Stimulated activated CD4-positive, alpha-beta T cell treated with anti-CD3 and anti-CD28 coated beads, Interleukin-2, amount 100 ng/mL, for 24 hours (primary cell): ENCODE measurements at places on chromosomes 5 and 9.

GRCh38 chr9:14501366-14501765 lies 187.4 kb upstream of the NFIB start:
- no peak for DNase-seq

DNA sequence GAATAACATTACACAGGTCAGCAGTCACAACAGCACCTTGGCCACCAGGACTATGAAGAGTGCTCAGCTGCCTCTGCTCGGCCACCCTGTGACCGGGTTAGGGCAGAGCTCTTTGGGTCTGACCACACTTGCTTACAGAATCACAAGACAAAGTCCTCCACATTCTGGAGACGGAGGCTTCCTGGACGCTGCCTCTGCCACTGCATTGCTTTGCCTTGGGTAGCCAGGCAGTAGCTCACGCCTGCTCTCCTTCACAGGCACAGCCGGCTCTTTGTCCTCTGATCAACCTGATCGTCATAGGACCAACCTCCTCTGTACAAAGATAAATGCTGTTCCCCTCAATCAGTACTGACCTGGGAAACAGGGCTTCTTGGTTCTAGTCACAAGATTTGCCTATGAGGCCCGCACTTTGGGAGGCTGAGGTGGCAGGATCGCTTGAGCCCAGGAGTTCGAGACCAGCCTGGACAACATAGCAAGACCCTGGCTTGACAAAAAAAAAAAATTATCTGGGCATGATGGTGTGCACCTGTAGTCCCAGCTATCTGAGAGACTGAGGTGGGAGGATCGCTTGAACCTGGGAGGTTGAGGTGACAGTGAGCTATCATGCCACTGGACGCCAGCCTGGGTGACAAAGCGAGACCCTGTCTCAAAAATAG lies 128.4 kb upstream of the IER5L start:
- peak; percentile 9 for DNase-seq

DNA sequence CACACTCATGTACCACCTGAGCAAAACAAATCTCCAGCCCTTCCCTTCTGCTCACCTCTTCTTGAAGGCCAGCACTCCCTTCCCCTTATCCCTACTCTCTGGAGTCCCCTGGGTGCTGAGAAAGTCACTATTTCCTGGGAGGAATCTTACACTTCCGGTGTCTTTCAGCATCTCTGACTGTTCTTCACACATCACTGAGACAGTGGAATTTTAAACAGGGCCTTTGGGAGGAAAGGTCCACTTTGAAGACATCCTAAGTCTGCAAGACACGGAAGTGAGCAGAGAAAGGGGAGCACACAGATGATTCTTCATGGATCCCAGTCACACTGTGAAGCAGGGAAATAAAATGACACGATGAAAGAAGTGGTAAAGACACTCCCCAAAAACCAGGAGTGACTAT lies 25.6 kb downstream of the FRMD3 start:
- DNase-seq, result no peak

GRCh38 chr9:83024506-83025125 lies 38.3 kb downstream of the RASEF start:
- no peak for DNase-seq

- DNase-seq, result no peak
Measured at GRCh38 chr9:4084435-4084818, 215.4 kb downstream of the GLIS3 start.

- DNase-seq, result no peak
Measured at GRCh38 chr9:38228331-38229103, 159.5 kb upstream of the SHB start.

DNA sequence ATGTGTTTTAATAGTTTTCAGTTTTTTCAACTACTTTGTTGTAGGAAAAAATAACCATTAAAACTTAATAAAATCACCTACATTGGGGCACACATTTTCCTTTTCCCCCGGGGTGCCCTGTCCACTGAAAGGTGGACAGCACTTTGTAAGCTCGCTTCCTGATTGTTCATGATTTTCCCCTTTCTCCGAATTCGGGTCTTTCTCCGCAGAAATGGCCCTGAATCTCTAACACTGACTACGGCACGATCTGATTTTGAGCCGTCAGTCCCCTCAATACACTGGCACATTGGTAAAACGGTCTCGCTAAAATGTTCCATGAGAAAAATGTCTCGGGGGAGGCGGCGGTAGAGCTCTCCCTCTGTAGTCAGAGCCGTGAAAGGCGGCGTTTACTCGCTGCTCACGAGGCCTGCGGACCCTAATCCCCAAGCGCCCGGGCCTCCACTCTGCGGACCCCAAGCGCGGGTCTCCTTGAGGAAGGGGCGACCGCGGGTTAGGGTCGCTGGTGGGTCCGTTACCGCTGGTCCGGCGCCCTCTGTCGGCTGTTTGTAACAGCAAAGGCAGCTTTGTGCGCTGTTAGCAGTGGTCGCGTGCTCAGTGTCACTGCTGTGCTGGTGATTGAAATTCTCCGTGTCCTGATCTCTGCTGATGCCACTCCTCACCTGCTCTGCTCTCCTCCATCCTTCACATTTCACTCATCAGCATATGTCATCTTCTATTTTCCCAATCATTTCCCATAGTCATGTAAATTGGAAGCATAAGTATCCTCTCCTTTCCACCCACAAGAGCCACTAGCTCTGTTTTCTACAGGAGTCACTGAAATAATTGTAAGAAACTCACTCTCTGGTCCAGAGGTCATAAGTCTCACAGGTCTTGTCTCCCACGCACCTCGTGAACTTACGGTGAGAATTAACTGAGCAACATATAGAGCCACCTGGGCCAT lies 10.8 kb upstream of the IFNA2 start:
- peak; percentile 72 for DNase-seq

GRCh38 chr5:73093943-73094342 lies 26.4 kb upstream of the TMEM171 start:
- no peak for DNase-seq

GRCh38 chr5:88736494-88736893 lies 146.5 kb downstream of the MEF2C start:
- DNase-seq, result no peak

GRCh38 chr9:21110708-21111576 lies 30.7 kb downstream of the IFNW1 start:
- no peak for DNase-seq

GRCh38 chr9:35357116-35357515 lies 132.8 kb upstream of the RUSC2 start:
- no peak for DNase-seq

GRCh38 chr9:73023025-73023541 lies 70.2 kb upstream of the ALDH1A1 start:
- DNase-seq, result peak; percentile 43

GRCh38 chr5:34790069-34790468 lies 48.9 kb upstream of the TTC23L start:
- DNase-seq, result no peak

GRCh38 chr9:112180387-112180881 lies 5.3 kb upstream of the SUSD1 start:
- DNase-seq, result peak; percentile 55

DNA sequence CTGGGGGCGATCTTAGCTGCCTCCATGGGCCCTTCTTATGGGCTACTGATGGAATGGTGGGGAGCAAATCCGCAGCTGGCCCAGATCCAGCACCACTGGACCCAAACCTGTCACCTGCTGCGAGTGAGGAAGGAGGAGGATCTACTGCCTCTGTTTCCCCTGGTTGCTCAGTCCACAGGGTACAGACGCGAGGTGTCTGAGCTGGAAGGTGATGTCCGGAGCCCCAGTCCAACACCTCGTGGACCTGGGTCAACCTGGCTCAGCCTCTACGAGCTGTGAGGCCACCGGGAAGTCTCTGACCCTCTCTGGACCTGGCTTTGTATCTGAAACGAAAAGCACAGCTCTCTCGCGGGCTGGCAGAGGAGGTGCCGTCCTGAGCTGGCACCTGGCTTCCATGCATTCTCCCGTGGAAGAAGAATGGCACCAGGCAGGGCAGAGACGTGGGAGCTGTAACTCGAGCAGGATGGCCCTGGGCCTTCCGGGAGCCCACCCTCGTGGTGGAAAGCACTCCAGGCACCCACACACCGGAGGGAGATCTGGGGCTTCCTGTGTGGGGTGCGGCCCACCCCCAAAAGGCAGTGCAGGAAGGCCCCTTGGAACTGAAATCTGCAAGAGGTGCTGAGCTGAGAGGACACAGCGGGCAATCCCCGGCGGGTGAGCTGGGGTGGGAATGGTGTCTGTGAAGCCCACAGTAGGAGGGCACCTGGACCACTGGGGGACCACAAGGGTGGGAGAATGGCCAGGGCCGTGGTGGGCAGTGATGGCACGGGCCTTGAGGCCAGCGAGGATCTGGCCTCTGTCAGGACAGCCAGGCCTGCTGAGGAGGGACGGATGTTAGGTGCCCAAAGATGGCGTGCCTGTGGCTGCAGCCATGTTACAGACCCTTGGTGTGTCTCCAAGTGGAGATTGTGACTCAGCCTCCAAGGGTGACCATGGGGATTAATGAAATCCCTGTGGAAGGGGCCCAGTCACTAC lies 133.4 kb downstream of the OLFM1 start:
- no peak for DNase-seq

DNA sequence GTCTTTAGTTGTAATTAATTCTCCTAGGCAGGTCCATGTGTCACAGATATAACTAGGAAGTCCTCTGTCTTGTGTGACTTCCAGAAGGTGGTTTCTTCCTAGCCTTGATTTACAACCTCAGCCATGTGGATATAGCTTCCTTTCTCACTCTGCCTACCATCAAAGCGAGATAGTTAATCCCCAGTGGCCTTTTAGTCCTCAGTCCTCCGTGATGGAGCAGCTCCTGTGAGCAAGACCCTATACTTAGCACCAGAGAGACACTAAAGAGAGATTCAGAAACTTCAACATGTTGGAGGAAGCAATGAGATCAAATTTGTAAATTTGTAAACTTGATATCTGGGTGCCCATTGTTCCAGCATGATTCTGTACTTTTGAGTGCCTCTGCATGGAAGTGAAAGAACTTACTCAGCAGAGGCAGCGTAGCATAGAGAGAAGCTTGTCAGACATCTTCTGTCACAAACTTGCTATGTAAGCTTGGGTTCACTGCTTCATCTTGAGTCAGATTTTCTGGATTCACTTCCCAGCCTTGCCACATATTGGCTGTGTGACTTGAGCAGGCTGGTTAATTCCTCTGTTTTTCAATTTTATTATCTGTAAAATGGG lies 170.2 kb upstream of the NR3C1 start:
- DNase-seq, result no peak

DNA sequence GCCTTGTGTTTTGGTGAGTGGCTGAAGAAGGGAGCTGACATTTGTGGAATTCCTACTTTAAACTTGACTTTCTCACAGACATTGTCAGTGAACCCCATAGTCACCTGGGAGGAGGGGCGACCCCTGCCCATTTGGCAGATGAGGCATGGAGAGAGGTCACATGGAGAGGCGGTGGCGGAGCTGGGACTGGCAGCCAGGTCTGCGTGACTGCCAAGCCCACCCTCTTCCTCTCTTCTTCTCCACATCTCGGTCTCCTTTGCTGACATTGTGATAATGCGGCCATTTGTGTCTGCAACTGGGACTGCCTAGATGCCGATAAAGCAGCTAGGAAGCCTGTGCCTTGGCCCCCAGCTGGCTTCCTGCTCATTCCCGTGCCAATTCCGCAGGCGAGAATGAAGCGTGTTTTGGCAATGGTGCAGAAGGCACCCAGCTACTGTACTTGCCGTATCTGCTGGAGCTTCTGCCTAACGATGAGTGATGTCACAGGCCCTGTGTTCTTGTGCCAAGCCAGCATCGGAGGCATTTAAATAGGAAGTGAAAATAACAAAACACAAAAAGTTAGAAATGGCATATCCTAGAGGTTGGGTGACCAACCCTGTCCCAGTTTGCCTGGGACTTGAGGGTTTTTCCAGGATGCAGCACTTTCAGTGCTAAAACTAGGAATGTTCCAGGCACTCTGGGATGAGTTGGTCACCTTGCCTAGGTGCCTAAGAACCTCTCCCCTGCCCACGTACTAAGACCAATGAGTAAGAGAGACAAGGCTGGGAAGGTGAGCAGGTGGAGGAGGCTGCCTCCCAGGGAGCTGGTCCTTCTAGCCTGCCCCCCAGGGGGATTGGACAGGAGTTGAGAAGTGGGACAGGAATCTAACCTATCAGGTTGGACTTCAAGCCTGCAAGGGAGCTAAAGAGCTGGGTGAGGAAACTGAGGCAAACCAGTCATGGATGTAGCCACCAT lies 23.6 kb downstream of the OLFML2A start:
- no peak for DNase-seq

- no peak for DNase-seq
Measured at GRCh38 chr5:167020418-167020817, 1271.0 kb upstream of the WWC1 start.

DNA sequence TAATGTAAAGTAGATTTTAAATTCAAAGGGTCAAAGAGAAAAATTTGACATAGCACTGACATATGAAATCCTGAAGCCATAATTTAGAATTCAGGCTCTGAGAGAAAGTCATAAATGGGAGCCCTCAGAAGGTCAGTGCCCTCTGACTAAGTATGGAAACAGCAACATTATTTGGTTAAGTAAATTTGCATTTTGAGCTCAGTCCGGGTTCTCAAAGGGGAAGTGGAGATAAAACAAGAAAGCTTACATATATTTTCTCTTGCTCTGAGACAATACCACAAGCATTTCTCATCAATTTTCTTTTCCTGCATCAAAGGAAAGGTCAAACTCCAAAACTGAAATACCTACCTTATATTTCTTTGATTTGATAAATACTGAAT lies 348.0 kb downstream of the SEMA5A start:
- no peak for DNase-seq

- DNase-seq, result no peak
Measured at GRCh38 chr5:41835645-41836044, 34.6 kb downstream of the OXCT1 start.

GRCh38 chr5:153755913-153756500 lies 265.5 kb downstream of the GRIA1 start:
- DNase-seq, result no peak

DNA sequence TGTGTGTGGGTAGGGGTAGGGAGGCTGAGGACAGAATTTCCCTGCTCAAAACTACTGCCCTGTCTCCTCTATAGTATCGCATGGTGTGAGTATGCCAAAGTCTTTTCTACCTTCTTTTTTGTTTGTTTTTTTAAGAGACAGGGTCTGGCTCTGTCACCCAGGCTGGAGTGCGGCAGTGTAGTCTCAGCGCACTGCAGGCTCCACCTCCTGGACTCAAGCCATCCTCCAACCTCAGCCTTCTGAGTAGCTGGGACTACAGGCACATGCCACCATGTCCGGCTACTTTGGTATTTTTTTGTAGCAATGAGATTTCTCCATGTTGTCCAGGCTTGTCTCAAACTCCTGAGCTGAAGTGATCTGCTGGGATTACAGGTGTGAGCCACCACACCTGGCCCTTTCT lies 2.5 kb downstream of the SRP19 start:
- DNase-seq, result no peak

DNA sequence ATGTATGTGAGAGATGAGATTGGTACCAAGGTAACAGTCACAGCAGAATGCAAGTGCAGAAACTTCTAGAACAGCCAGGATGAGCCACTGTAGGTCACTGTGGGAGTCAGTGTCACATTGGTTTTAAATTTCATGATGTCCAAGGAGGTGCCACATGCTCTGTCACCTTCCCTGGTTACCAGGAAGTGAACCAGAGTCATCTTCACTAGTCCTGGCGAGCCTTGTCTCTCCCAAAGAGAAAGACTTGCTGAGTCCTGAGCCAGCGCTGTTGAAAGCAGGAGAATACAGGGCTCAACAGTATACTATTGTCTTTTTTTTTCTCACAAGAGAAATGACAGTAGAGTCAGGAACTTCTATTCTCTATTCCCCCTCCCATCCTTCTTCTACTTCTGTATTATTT lies 615.5 kb downstream of the RAB3C start:
- DNase-seq, result no peak

- no peak for DNase-seq
Measured at GRCh38 chr9:37976714-37977477, 73.0 kb upstream of the SLC25A51 start.
